ENCODE measurements at places on chromosomes 1 and 21.

- peaks cover 3% of the 10 kb centered on the region for H3K4me1 ChIP-seq
- DNase-seq, result no peak
- H3K27me3 ChIP-seq, result no peaks in the 10 kb centered on the region
Measured at GRCh38 chr1:232620356-232620969, 9.5 kb downstream of the SIPA1L2 start.

- DNase-seq, result no peak
- no peak overlapping the region for H3K4me3 ChIP-seq
- H3K36me3 ChIP-seq, result no peaks in the 10 kb centered on the region
Measured at GRCh38 chr1:14476170-14476955, 122.1 kb upstream of the KAZN start.

DNA sequence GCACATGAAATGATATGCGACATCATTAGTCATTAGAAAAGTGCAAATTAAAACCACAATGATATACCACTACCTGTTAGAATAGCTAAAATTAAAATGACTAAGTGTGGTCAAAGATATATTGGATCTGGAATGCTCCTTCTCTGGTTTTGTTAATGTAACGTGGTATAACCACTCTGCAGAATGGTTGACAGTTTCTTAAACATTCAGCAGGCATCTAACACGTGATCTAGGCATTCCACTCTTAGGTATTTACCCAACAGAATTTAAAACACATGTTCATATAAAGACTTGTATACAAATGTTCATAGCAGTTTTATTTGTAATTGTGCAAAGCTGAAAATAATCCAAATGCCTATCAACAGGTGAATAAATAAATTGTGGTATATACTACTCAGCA, 165.0 kb upstream of the PLXNA2 start:
- no peak overlapping the region for H3K27ac ChIP-seq
- DNase-seq, result no peak
- H3K36me3 ChIP-seq, result no peaks in the 10 kb centered on the region
- H3K4me3 ChIP-seq, result no peak overlapping the region
- no peaks in the 10 kb centered on the region for H3K4me1 ChIP-seq

GRCh38 chr1:45843474-45843905, 40.1 kb downstream of the MAST2 start:
- no peaks in the 10 kb centered on the region for H3K4me1 ChIP-seq
- H3K27me3 ChIP-seq, result no peaks in the 10 kb centered on the region
- DNase-seq, result no peak
- no peak overlapping the region for H3K4me3 ChIP-seq
- no peaks in the 10 kb centered on the region for H3K36me3 ChIP-seq

DNA sequence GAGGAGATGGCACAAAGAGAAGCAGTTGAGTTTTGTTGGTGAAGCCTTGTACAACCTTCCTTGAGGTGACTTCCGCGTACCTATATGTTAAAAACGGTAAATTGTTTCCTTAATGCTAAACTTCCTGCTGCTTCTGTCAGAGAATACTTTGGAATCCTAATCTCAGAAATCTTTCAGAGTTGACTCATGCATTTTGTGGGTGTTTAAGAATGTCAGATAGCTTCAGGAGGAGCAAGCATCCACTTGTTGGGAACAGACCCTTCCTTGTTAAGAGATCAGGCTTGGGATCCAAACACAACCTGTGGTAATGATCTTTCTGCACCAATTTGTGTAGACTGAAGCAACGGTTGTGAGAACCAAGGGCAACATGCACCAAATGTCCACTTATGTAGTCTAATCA, 29.5 kb downstream of the AK4 start:
- no peaks in the 10 kb centered on the region for H3K36me3 ChIP-seq
- no peak overlapping the region for H3K4me3 ChIP-seq
- DNase-seq, result no peak
- no peaks in the 10 kb centered on the region for H3K27me3 ChIP-seq

DNA sequence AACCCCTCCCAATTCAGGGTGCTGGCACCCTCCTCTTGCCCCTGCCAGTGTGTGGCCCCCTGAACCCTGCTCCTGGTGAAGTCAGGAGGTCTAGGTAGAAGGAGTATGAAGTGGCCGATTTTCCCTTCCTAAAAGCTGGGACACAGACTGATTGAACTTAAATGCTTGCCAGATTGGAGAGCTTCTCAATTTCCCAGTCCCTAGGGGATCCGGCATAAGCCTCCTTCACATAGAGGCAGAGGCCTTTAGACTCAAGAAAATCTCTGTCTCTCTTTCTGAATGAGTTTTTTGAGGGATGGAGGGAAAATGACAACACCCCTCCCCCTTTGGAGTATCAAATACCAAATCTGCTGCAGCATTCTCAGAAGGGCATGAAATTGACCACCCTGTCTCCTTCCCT, 51.5 kb downstream of the SYT2 start:
- no peaks in the 10 kb centered on the region for H3K27me3 ChIP-seq
- no peaks in the 10 kb centered on the region for H3K36me3 ChIP-seq
- H3K4me1 ChIP-seq, result peaks cover 1% of the 10 kb centered on the region
- H3K27ac ChIP-seq, result no peak overlapping the region
- H3K4me3 ChIP-seq, result no peak overlapping the region

- no peaks in the 10 kb centered on the region for H3K4me1 ChIP-seq
- no peak for DNase-seq
- no peak overlapping the region for H3K27ac ChIP-seq
- no peaks in the 10 kb centered on the region for H3K36me3 ChIP-seq
- H3K4me3 ChIP-seq, result no peak overlapping the region
Measured at GRCh38 chr1:199279872-199280645, 641.2 kb downstream of the PTPRC start.

- no peaks in the 10 kb centered on the region for H3K36me3 ChIP-seq
- H3K27me3 ChIP-seq, result no peaks in the 10 kb centered on the region
- no peaks in the 10 kb centered on the region for H3K4me1 ChIP-seq
- no peak for DNase-seq
- no peak overlapping the region for H3K27ac ChIP-seq
- no peak overlapping the region for H3K4me3 ChIP-seq
Measured at GRCh38 chr1:174534789-174535188, 87.0 kb downstream of the GPR52 start.

DNA sequence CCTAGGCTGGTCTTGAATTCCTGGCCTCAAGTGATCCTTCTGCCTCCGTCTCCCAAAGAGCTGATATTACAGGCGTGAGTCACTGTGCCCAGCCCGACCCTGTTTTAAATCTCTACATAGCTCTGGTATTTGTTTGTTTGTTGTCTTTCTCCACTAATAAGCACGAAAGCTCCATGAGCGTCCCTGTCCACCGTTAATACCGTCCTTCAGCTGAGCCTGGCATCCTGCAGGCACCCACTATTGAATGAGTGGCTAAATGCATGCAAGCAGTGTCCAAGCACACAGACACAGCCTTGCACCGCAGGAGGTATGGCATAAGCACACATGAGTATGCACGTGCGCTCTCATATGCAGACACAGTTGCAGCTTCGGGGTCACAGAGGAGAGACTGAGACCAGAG, 4.5 kb upstream of the COL16A1 start:
- H3K4me1 ChIP-seq, result peaks cover 9% of the 10 kb centered on the region
- no peak overlapping the region for H3K27ac ChIP-seq
- H3K4me3 ChIP-seq, result no peak overlapping the region
- no peak for DNase-seq
- no peaks in the 10 kb centered on the region for H3K27me3 ChIP-seq

DNA sequence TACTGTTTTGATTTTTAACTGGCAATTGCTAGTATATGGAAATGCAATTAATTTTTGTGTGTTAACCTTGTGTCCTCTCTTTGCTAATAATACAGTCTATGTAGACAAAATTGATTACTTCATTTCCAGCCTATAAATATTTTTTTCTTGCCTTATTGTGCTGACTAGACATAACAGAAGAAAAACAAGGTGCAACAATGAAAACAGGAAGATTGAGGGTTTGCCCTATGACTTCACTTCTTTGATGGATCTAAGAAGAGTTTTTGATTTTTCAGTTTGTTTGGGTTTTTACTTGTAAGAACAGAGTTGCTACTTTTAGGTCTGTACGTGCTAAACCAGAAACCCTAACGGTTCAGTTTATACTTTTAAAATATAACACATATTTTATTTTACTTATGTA, 8.5 kb upstream of the CNIH4 start:
- H3K4me1 ChIP-seq, result no peaks in the 10 kb centered on the region
- no peak overlapping the region for H3K4me3 ChIP-seq
- DNase-seq, result no peak
- no peaks in the 10 kb centered on the region for H3K27me3 ChIP-seq

- no peak overlapping the region for H3K27ac ChIP-seq
- H3K36me3 ChIP-seq, result no peaks in the 10 kb centered on the region
- no peak overlapping the region for H3K4me3 ChIP-seq
Measured at GRCh38 chr1:180805316-180805715, 107.4 kb upstream of the KIAA1614 start.

DNA sequence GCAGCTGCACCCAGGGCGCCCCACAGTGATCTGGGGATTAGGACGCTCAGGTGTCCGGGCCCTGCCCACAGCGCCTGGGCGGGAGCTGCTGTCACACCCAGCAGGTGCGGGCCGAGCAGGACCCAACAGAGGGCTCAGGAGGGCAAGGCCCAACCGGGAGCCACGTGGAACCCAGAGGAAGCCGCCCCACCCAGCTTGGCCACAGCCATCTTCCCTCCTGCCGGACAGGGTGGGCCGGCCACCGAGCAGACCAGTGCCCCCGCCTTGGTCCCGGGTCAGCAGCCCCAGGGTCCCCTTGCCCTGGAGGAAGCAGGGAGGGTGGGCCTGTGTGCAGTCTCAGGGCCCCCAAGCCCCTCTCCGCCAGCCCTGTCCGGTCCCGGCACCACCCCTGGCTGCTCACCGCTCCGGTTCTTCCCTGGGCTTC, 6.3 kb upstream of the TTLL10 start:
- H3K27me3 ChIP-seq, result no peaks in the 10 kb centered on the region
- H3K4me1 ChIP-seq, result peaks cover 25% of the 10 kb centered on the region
- no peak overlapping the region for H3K4me3 ChIP-seq
- H3K36me3 ChIP-seq, result no peaks in the 10 kb centered on the region
- no peak for DNase-seq
- H3K27ac ChIP-seq, result no peak overlapping the region

DNA sequence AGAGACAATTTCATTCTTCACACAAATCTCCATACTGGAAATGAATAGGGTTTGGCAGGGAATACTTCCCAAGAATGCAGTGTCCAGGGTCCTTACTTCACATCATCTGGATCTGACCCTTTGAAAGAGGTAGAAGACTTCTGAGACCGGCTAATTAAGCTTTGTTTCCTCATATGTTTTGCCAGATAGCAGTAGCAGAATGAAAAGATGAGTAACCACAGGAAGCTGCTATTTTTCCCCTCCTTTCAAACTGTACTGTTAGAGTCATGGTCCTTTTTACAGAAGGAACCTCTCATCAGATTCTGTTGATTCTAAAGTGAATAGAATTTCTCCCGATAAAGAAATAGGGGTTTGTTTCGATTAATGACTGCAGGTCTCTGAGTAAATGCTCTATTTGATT, 1.4 kb upstream of the OLFML3 start:
- H3K36me3 ChIP-seq, result peaks cover 4% of the 10 kb centered on the region
- H3K27ac ChIP-seq, result no peak overlapping the region
- H3K4me1 ChIP-seq, result peaks cover 12% of the 10 kb centered on the region
- H3K4me3 ChIP-seq, result no peak overlapping the region

- H3K27me3 ChIP-seq, result no peaks in the 10 kb centered on the region
- H3K27ac ChIP-seq, result no peak overlapping the region
- H3K4me3 ChIP-seq, result no peak overlapping the region
- no peak for DNase-seq
- H3K4me1 ChIP-seq, result no peaks in the 10 kb centered on the region
Measured at GRCh38 chr1:218698141-218698540, 353.0 kb downstream of the TGFB2 start.

GRCh38 chr1:24805534-24806301, 60.5 kb downstream of the CLIC4 start:
- H3K36me3 ChIP-seq, result no peaks in the 10 kb centered on the region
- H3K27ac ChIP-seq, result no peak overlapping the region
- H3K4me1 ChIP-seq, result no peaks in the 10 kb centered on the region
- H3K27me3 ChIP-seq, result no peaks in the 10 kb centered on the region
- DNase-seq, result no peak

- no peak overlapping the region for H3K27ac ChIP-seq
- 0 out of 2 replicates have a peak, but pooled peaks cover 2% of the 10 kb centered on the region for H3K4me1 ChIP-seq
- no peak overlapping the region for H3K4me3 ChIP-seq
- H3K36me3 ChIP-seq, result no peaks in the 10 kb centered on the region
- DNase-seq, result no peak
- no peaks in the 10 kb centered on the region for H3K27me3 ChIP-seq
Measured at GRCh38 chr1:216849146-216849545, 125.9 kb upstream of the ESRRG start.

GRCh38 chr1:182338806-182339370, 52.7 kb downstream of the GLUL start:
- H3K4me3 ChIP-seq, result no peak overlapping the region
- H3K4me1 ChIP-seq, result no peaks in the 10 kb centered on the region
- H3K27ac ChIP-seq, result no peak overlapping the region
- DNase-seq, result no peak

DNA sequence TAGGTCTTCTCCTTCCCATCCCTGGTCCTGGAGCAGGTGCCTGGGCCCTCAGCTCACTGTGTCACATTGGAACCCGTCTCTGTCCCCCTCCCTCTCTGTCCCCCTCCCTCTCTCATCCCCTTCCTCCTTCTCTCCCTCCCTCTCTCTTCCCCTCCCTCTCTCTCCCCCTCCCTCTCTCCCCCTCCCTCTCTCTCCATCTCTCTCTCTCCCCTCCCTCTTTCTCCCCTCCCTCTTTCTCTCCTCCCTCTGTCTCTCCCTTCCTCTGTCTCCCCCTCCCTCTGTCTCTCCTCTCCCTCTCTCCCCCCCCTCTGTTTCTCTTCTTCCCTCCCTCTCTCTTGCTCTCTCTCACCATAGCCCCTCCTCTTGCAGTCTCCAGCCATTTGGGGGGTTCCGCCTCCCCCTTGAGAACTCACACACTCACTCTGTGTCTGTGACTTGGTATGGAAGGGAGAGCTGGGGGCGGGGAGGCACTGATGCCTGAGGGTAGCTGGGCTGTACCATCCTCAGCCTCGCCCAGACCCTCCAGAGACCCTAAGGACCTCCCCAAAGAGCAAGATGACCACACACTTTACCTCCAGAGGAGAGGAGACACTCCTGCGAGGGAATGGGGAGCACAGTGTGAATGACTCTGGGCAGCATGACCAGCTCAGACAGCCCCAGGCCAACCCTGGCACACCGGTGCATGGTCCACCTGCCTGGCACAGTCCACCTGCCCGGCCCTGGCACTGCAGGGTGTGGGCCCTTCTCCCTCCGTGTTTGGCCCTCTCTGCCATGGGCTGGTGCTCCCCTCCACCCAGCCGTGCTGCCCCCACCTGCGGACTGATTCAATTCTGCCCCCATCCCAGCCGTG, 102.8 kb upstream of the ARHGEF16 start:
- peaks cover 3% of the 10 kb centered on the region for H3K4me1 ChIP-seq
- H3K36me3 ChIP-seq, result no peaks in the 10 kb centered on the region
- H3K27me3 ChIP-seq, result no peaks in the 10 kb centered on the region
- no peak overlapping the region for H3K4me3 ChIP-seq
- H3K27ac ChIP-seq, result no peak overlapping the region

DNA sequence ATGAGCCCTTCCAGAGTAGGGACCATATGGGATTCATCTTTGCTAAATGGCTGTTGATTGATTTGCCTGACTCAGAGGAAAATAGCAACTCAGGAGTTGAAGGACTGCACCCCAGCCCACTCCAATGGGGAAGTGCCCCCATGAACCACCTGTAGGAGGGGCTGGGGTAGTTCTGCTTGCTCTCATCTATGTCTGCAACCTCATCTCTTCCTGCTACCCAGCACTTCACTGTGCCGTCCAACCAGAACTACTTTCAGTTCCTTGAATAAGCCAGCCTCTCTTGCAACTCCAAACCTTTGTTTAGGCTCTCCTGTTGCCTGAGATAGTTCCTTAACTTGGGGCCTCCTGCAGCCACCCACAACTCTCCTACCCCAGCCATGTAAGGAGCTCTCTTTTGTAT, 26.6 kb downstream of the BEND5 start:
- DNase-seq, result no peak
- H3K27me3 ChIP-seq, result no peaks in the 10 kb centered on the region
- no peaks in the 10 kb centered on the region for H3K4me1 ChIP-seq
- no peak overlapping the region for H3K4me3 ChIP-seq
- no peak overlapping the region for H3K27ac ChIP-seq
